ENCODE measurements at places on chromosomes 2 and 18.

GRCh38 chr2:74199871-74200305, 1.5 kb downstream of the MTHFD2 start:
- peak; percentile 49 for DNase-seq

- no peak for DNase-seq
These were observed 13.3 kb upstream of the FAP start for GRCh38 chr2:162256591-162256991.

DNA sequence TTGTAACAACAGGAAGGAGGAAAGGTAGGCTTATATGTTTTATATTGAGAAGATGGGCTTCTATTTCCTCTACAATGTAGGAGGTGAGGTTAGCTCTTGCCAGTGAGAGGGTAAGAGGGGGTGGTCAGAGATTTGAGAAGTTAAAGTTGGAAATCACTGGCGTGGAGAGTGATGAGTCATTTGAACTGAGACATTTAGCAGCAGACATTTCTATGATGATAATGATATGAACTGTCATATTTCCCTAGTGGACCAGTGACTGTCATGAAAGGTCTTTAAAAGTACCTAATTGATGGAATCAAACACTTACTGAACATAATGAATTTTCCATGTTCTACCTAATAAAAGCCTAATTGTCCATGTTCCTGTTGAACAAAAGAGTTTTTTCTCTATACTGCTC, 126.1 kb downstream of the FAM161A start:
- no peak for DNase-seq

DNA sequence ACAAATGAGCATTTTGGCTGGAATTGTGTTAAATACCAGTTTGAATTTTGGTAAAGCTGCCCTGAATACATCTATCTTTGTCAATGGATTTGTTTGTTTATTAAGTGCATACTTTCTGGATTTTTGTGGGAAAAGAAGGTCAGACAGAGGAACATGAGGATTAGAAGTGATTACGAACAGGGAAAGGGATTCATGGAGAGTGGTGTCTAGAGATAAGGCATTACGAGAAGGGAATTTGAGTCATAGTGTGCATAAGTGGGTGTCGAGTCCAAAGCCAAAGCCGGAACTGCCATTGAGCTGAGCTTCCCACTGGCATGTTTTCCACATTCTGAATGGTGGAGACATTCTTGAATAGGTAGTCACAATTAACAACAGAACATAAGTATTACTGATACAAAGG, 68.9 kb upstream of the EFEMP1 start:
- peak; percentile 77 for DNase-seq

DNA sequence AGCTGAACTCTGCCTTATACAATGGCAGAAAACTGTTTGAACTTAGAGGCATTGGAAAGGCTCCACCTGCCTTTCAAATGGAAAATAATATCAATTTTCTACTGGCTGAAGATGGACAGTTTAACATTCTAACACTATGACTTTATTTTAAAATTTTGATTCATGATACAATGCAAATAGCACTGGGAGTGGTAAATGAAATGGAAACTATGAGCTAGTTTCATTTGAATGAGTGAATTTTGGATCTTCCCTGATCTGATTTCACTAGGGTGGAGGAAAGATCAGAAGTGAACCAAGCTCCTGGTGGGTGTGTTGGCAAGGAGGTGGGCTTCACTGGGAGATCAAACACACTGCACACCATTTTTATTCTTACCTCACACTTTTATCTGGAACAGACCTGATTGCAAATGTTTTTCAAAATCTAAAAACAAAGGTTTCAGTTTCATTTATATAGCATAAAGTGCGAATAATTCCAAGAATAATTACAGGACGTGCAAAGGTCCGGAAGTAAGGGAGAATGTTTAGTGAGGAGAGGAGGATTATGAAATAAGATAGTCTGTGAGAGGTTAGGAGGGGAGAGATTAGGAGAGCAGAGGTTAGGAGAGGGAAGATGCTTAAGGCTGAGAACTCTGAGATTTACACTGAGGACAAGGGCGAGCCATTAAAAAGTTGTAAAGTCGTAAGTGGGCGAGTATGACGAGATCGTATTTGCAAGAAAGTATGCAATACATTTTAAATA, 18.6 kb upstream of the MBP start:
- DNase-seq: no peak

DNA sequence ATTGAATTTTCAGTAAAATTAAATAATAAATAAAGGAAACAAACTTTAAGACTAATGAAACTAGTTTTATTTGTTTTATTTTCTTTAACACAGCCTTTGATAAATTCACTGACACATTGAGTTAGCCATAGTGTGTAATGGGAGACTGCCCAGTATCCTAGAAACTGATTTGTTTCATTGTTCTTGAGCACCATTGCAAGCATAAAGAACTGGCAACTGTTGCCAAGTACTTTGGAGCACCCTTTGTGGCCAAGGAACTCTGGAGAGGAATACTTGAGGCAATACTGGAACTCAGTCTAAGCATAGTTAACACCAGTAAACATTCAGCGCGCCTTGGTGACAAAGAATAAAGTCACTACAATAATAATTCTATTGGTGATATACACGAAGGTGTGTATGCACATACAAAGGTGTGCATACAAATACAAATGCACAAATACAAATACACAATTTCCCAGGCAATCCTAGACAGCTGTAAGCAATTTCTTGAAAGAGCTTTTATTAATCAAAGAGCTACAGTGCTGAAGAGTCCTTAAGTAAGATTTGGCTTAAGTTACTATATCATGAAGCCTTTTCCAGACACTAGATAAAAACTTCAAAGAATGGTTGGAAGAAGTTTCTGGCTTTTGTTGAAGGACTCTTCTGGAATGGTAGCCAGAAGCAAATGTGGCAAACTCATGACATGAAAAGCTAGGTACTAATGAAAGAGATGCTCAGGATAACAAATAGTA, 1371.2 kb downstream of the LRP1B start:
- DNase-seq: no peak

GRCh38 chr2:238407566-238407965, 19.2 kb upstream of the ASB1 start:
- DNase-seq: peak; percentile 26

DNA sequence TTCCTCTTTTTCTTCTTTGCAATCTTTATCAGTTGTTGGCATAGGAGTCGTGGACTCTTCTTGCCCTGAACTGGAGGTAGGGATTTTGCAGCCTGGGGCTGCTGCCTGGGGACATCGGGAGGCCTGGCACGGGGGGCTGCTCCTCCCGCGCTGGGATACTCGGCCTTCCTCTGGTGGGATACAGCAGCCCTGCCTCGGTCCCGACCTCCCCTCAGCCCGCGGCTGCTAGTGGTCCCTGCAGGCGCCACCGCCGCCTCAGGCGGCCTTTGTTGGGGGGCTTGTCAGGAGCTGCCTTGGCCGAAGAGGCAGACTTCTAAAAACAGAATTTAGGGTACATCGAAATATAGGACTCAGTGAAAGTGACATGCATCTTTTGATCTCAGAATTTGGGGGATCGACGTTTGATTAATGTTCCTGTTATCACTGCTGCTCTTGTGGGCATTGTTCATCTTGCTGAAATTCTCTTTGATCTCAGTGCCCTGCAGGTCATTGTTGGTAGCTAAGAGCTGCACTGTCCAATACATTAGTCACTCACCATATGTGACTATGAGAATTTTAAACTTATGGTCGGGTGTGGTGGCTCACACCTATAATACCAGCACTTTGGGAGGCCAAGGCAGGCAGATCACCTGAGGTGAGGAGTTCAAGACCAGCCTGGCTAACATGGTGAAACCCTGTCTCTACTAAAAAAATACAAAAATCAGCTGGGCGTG, 16.3 kb downstream of the POLR2D start:
- no peak for DNase-seq

GRCh38 chr2:192749611-192750200, 555.0 kb upstream of the TMEFF2 start:
- no peak for DNase-seq

GRCh38 chr2:105847056-105847455, 102.3 kb downstream of the NCK2 start:
- no peak for DNase-seq

DNA sequence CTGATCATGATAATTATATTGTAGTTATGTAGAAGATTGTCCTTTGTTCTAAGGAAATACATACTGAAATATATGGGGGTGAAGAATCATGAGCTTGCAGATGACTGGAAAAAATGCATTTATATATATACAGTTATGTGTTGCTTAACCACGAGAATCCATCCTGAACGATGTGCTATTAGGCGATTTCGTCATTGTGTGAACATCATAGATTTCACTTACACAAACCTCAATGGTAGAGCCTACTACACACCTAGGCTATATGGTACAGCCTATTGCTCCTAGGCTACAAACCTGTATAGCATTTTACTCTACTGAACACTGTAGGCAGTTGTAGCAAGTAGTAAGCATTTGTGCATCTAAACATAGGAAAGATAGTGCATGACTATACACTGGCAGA, 2.6 kb upstream of the ACAA2 start:
- no peak for DNase-seq

DNA sequence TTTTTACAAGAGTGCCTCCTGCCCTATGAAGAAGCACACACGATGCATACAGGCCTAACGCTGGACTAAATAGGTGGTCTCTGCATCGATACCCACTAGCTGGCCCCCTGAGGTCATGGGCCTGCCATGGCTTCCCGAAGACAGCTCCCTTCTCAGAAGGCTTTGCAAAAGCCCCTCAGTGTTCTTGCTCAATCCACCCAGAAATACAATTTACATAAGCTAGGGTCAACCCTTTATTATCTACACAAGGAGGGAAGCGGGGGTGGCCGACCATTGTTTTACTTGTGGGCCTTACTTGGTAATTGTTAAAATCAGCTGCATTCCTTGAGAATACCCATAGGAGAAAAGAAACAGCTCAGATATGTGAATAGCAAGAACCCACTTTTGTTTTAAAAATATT, 28.5 kb downstream of the UXS1 start:
- DNase-seq: no peak

DNA sequence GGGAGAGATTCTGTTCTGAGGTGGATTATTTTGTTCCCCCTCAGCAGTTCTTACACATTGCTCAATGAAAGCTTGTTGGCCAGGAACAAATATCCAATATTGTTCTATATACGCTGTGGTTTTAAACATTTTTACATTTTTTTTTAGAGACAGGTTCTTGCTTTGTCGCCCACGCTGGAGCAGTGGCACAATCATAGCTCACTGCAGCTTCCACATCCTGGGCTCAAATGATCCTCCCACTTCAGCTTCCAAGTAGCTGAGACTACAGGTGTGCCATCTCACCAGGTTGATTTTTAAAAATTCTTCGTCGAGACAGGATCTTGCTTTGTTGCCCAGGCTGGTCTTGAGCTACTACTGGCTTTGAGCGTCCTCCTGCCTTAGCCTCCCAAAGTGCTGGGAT, 58.9 kb upstream of the KIF5C start:
- no peak for DNase-seq

DNA sequence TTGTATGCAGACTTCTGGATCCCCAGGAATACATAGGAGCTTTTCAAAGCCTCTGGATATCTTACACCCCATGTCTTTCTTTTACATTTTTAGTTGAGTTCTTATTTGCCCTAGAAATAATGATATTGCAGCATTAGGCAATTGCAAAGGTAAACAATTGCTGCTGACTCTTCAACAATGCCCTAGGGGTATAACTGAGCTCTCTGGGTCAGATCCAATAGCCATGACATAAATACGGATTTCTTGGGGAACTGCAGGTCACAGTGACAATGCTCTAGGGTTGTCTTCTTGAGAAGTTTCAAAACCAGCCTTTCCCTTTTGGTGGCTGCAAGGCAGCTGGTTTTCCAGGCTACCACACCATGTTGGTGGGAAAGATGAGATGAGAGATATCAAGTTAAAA, 16.5 kb upstream of the OR6B3 start:
- DNase-seq: no peak

GRCh38 chr2:24543252-24543651, 52.2 kb downstream of the NCOA1 start:
- DNase-seq: no peak

- DNase-seq: no peak
These were observed 9.5 kb upstream of the CNNM3 start for GRCh38 chr2:96806468-96807126.

DNA sequence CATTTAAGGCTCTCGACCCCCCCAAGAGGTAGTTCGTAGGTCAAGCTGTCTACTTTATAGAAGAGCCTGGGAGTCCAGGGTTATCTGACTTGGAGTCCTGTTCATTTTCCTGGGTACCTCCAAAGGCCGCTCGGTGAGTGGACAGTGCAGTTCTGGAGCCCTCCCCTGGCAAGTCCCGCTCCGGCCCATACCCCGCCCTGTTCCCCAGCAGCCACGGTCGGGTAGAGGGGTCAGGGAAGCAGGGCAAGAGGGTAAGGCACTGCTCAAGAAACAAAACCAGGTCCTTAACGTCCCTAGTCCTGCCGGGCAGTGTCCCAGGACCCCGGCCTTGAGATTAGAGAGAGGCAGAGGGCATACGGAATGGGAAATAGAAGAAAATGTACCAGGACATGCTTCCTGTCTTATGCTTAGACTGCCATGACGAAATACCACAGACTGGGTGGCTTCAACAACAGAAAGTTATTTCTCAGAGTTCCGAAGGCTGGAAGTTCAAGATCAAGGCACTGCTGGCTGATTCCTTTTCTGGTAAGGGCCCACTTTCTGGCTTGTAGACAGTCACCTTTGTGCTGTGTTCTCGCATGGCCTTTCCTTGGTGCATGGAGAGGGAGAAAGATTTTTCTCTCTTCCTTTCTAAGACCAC, 5.4 kb upstream of the HPCAL1 start:
- no peak for DNase-seq

DNA sequence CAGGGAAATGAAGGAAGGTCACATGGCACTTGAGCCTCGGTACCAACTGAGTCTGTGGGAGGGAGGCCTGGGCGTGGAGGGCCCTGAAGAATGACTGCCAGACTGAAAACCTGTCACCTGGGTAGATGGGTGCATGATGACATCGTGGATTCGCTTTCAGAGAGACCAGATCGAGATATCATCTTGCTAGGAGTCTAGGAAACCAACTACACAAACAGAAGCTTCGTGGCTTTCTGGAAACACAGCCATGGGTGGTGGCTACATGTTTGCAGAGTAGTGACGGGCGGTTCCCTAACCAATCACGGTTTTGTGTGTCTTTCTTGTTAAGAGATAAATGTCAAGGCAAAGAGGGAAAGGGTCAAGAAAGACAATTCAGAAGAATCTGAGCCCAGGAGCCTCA, 155.0 kb downstream of the EIPR1 start:
- peak; percentile 27 for DNase-seq

GRCh38 chr2:128818704-128819491, 500.2 kb upstream of the HS6ST1 start:
- peak; percentile 34 for DNase-seq

GRCh38 chr2:196108604-196109003, 40.0 kb upstream of the DNAH7 start:
- DNase-seq: no peak

DNA sequence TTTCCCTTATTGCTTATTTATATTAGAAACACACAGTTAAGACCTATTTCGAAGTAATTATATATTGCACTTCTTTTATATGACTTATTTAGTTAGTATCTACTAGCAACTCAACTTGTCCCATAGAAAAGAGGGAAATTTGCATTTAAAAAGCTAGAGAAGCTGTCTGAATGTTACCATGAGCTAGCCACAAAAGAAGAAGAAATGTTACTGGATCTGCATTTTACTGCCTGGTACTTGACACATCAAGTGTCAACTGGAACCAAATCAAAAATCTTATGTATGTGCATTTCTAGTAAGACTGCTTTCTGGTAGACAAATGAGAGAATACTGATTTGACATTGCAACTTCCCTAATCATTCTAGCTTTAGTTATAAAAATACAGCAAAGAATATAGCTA, 424.6 kb upstream of the VRK2 start:
- no peak for DNase-seq

GRCh38 chr2:207156451-207157161, 9.1 kb downstream of the KLF7 start:
- no peak for DNase-seq

Data from islet precursor cell (in vitro differentiated cells).